ENCODE measurements at places on chromosomes 3 and 15. TPM values are rescaled to one million over a fixed set of nuclear protein-coding genes. Genes with fewer than 3 reads are reported as not detected.
A peak's percentile ranks its signal among the peaks of the same experiment; 100 is the strongest.

DNA sequence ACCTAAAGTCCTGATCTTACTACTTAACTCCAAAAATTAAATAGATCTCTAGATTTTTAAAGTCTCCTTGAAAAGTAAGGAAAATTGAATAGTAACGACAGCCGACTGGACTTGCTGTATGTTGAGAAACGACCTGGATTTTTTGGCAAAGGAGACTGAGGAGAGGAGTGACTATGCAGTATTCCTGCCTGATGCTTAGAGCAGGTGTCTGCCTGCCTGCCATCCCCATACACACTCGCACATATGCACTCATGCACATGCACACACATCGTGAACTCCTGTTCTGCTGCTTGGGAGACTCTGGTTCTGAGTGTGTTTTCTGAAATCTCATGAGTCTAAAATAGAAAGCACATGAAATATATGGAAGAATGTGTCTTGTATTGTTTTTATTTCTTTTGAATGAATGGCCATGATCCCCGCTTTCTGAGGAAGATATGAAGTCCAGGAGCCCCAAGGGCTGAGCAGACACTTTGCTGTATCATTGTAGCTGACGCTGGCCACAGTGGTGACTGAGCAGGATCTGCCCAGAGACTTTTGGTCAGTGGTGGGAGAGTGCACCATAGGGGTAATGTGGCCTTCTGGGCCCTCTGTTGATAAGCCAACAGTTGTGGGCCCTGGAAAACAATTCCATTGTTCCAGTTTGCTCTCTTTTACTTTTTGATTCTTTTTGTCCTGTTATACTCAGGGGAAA lies 16.4 kb downstream of the GYG1 start:
- DNase-seq: no peak

GRCh38 chr3:4351164-4351855 lies 48.1 kb downstream of the SETMAR start:
- DNase-seq: no peak

GRCh38 chr15:90231028-90232017 lies 2.4 kb downstream of the CIB1 start:
- peak; percentile 80 for DNase-seq

GRCh38 chr15:30904812-30905211 lies 1.1 kb downstream of the FAN1 start:
- DNase-seq: no peak

GRCh38 chr3:146781059-146781458 lies 175.9 kb upstream of the PLSCR5 start:
- DNase-seq: no peak

- DNase-seq: no peak
Observed at GRCh38 chr15:99143655-99144610, 39.1 kb downstream of the SYNM start.

GRCh38 chr3:134991003-134991402 lies 195.9 kb downstream of the EPHB1 start:
- DNase-seq: no peak

DNA sequence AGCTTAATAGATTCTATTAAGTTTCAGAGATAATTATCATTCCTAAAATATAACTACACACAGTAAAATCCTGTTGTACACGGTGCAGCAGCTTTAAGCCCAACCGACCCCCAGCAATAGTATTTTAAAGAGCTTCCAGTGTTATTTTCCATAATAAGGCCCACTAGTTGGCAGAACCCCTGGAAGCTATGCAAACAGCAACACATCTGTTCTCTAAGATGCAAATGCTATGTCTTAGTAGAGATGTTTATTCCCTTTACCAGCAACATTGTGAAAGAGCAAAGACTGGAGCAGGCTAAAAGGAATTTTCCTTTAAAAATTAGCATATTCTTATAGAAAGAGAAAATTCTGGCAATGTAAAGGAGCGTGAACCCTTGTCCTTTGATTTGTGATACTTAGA lies 819.7 kb upstream of the ALCAM start:
- no peak for DNase-seq

- no peak for DNase-seq
Observed at GRCh38 chr3:47895241-47895640, 92.3 kb downstream of the DHX30 start.

- DNase-seq: peak; percentile 36
Observed at GRCh38 chr3:132535575-132536441, 61.3 kb upstream of the ACKR4 start.

Gene ROPN1
- not detected for total RNA-seq

Data from activated naive CD8-positive, alpha-beta T cell treated with anti-CD3 and anti-CD28 coated beads, Interleukin-2, amount 10 ng/mL, durations not matched to agents 7 days and 5 days (primary cell).